ENCODE measurements at places on chromosomes 2 and 18. TPM values are rescaled to one million over a fixed set of nuclear protein-coding genes. Genes with fewer than 3 reads are reported as not detected.

Gene CYP1B1
- total RNA-seq = 8.6 TPM

Gene DNMT3A
- 91.3 TPM for total RNA-seq

Gene PLCL1
- total RNA-seq = 2.0 TPM

Gene C2orf66
- total RNA-seq = 0.25 TPM

Gene ZNF804A
- total RNA-seq = not detected

Gene C2orf72
- 0.96 TPM for total RNA-seq

Gene ZC3H15
- total RNA-seq = 94.5 TPM

Gene IL1B
- total RNA-seq = not detected

Gene NAGK
- total RNA-seq = 59.3 TPM

Gene CCDC148
- total RNA-seq = not detected

Gene MARCHF4
- total RNA-seq = not detected

Gene LIMS3
- total RNA-seq = not detected

Gene WDR35
- 7.6 TPM for total RNA-seq

Gene CYS1
- total RNA-seq = 0.78 TPM

Gene ALLC
- total RNA-seq = not detected

Gene SPEG
- not detected for total RNA-seq

Gene MAL
- 101 TPM for total RNA-seq

Gene AKAIN1
- total RNA-seq = not detected

Gene M1AP
- not detected for total RNA-seq

Gene TXNDC2
- 0.39 TPM for total RNA-seq

Gene EPAS1
- 102 TPM for total RNA-seq

Gene BARD1
- total RNA-seq = 33.2 TPM

Gene HOXD13
- total RNA-seq = not detected

Gene DOK6
- total RNA-seq = not detected

Gene CGREF1
- 9.0 TPM for total RNA-seq

Gene ZNF142
- 48.7 TPM for total RNA-seq

Gene RGPD4
- total RNA-seq = 0.07 TPM

Gene AQP12A
- total RNA-seq = not detected

Gene ERICH2
- not detected for total RNA-seq

Gene SERPINB10
- total RNA-seq = not detected

Gene ABCB11
- total RNA-seq = not detected

Gene ZDBF2
- total RNA-seq = 10.8 TPM

Gene MAP4K3
- 22.7 TPM for total RNA-seq

Gene TMEM247
- not detected for total RNA-seq

Gene NPPC
- 0.41 TPM for total RNA-seq

All from activated T-helper 2 cell treated with anti-CD3 and anti-CD28 coated beads, Interferon-gamma antibody, Interleukin-2, Interleukin-4, amounts not matched to agents 10 μg/mL and 5 μg/mL and 100 μg/mL, durations not matched to agents 14 hours and 24 hours and 36 hours (primary cell).